NCI-H1092 treated with DMSO at 0.1 percent for 48 hours (cell line): ENCODE measurements at places on chromosomes 12 and 14.

DNA sequence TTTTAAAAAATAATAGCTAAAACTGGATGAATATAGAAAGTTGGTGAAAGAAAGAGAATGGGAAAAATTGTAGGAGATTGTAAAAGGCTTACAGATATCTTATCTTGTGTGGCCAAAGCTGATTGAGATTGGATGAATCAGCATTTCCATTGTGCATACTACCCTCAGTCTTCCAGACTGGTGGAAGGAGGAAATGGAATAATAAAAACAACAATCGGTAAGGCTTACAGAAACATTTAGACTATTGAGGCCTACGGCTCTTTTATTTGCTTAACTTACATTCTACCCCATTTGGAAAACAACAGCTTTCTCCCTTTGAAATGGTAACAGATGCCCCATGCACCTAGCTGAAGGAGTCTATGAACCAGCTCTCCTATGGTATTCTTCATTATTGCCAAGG is 129.8 kb downstream of the PTPRB start:
- no peak for DNase-seq

DNA sequence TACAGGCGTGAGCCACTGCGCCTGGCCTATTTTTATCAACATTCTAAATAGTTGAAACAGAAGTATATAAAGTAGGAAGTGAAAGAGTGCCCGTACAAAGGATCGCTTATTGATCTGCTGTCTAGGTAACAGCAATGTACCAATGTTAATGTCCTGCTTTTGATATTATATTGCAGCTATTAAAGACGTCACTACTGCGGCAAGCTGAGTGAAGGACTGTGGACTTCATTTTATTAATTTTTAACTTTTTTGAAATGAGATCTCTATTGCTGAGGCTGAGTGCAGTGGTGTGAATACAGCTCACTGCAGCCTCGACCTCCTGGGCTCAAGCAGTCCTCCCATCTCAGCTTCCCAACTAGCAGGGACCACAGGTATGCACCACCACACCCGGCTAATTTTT is 10.8 kb downstream of the PTGR2 start:
- no peak for DNase-seq

GRCh38 chr12:80707126-80707829 is at the start of gene MYF6:
TSS of gene MYF6 (plus strand) at chr12:80707634. CDS start at chr12:80707720, 86 bp downstream.
- no peak for DNase-seq

GRCh38 chr14:93160353-93160801 is 24.3 kb downstream of the MOAP1 start:
- DNase-seq = peak; percentile 10

GRCh38 chr12:17954788-17955187 is 135.2 kb downstream of the RERGL start:
- DNase-seq = no peak

GRCh38 chr14:43249116-43249515 is 1258.0 kb downstream of the FSCB start:
- no peak for DNase-seq

DNA sequence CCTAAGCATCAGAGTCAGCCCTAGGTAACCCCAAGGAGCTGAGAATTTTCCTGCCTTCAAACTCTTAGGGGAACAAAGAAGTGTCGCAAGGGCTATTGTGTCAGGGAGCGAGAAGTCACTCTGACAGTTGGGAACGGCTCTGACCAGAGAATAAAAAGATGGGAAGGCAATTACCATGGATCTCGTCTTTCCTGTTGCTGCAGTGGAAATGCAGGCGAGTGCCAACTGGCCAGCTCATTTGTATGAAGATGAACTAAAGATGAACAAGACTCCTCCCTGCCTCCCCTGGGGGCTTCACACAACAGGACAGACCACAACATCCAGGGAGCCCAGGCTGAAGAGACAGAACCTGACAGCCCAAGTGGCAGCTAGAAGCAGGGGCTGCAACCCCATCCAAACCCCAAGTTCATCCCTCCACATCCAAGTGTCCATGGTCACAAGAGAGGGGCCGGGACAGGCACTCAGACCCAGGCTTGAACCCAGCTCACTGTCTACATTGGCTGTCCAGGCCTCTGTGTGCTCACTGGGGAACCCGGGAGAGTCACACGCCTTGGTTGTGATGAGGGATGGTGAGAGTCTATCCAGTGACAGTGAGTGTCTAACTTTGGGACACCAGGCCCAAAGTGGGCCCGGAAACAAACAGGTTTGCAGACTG is 322.4 kb downstream of the BCL11B start:
- DNase-seq = no peak
